ENCODE measurements at places on chromosomes 3 and 15. TPM values are rescaled to one million over a fixed set of nuclear protein-coding genes. Genes with fewer than 3 reads are reported as not detected.
A peak's percentile ranks its signal among the peaks of the same experiment; 100 is the strongest.

- no peak for DNase-seq
Measured at GRCh38 chr3:190319660-190320059, 2.6 kb downstream of the CLDN1 start.

DNA sequence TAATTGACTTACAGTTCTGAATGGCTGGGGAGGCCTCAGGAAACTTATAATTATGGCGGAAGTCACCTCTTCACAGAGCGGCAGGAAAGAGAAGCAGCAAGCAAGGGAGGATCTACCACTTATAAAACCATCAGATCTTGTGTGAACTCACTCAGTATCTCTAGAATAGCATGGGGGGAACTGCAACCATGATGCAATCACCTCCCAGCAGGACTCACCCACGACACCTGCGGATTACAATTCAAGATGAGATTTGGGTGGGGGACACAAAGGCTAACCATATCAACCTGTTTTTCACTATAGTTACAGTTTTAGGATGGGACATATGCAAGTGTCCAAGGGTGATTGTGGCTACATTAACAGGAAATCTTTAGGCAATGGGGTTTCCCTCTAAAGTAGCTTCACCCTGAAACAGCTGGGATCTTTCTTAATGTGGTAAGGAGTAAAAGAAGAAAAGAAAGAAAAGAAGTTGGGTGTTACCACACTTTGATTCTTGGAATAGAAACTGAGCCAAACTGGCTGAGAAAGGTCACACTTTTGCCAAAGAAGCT, 453.8 kb downstream of the OTOL1 start:
- no peak for DNase-seq

DNA sequence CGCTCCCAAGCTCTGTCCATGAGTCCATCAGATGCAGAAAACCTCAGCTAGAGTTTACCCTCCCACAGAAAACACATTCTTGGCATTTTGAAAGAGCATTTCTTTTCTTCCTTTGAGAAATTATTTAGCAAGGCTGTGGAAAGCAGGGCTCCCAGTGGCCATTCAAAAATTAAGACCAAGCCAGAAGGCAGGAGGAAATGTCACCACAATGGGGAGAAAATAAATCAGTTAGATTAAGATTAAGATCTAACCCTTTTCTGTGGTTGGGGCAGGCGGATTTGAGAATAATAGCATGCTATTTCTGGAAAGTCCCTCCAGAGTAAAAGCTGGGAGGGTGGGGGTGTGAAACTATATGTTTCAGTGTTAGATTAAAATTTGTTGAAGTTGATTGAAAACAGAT, 20.2 kb downstream of the LRIG1 start:
- DNase-seq: no peak

DNA sequence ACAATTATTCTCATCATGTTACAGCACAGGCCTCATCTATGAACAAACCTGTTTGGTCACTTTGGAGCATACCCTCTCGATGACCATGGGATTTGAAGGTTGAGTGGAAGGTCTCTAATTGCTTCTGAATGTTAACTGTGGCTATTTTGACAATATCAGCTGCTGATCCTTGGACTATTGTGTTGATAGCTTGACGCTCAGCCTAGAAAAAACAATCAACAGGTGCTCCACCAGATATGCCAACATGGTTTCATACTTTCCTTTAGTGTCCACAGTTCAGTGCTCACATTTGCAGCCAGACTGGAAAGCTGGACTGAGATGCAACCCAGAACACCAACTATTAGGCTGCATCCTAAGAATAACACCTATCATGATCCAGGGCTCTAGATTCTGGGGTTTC, 109.7 kb downstream of the POLQ start:
- DNase-seq: no peak

- no peak for DNase-seq
Measured at GRCh38 chr3:152419748-152420147, 151.0 kb downstream of the MBNL1 start.

GRCh38 chr3:9617056-9617455, 32.2 kb upstream of the MTMR14 start:
- DNase-seq: no peak

DNA sequence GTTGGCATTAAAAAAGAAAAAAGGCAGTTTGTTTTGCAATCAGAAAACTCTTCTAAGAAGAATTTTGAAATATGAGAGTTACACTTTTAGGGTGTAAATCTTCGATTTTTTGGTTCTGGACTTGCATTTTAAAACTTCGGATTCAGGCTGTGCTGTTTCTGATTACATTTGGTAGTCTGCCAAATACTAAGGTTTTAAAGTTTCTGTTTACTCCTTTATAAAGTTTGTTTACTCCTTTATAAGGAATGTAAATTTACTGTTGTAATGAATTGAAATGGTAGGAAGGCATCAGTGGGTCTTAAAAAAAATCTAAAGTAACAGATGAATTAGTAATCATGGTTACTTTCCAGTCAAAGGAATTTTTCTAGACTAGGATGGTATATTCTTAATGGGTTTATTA, 14.1 kb downstream of the FXR1 start:
- DNase-seq: no peak

DNA sequence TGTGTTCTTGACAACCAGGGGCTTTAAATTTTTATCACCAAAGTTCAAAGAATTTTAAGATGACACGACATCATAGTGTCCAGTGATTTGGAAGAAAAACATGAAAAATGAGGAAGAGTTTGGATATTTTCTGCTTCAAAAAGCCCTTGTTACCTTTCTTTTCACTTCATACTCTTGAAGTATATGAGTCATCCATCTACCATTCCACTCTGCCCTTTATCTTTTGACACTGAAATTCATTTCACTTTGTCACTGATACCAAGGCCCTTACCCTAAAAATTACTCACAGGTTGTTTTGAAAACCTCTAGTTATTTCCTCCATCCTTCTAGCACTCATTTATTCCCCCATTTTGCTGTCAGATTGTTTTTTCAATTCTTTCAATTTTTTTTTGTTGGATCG, 42.7 kb downstream of the OR5H15 start:
- DNase-seq: no peak

DNA sequence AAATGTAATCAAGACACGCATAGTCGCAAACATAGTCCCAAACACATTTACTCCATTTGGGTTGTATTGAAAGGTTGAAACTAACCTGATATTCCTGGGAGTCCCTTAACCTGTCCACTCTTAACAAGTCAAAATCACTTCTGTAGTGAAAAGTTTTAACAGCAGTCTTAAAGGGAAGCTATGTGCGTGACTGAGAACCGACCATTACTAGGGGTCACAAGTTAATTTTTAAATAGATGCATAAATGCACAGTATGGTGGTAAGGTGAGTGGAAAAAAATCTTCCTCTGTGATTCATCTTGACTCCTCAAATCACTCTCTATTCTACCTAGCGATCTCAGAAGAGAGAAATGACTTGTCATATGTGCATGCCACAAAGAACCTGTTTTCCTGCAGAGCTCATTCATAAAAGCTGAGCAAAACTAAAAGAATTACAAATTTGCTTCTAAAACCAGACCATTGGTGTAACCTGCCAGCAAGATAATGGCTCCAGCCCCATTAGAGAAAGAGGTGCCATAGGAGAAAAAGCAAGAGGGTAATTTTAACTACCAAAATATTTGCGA, 4.8 kb downstream of the GPR15 start:
- DNase-seq: no peak

GRCh38 chr3:147267434-147267833, 138.9 kb downstream of the ZIC4 start:
- no peak for DNase-seq

GRCh38 chr15:71338265-71338664, 223.0 kb downstream of the THSD4 start:
- DNase-seq: no peak

- no peak for DNase-seq
Measured at GRCh38 chr3:108201258-108201657, 21.0 kb downstream of the IFT57 start.

DNA sequence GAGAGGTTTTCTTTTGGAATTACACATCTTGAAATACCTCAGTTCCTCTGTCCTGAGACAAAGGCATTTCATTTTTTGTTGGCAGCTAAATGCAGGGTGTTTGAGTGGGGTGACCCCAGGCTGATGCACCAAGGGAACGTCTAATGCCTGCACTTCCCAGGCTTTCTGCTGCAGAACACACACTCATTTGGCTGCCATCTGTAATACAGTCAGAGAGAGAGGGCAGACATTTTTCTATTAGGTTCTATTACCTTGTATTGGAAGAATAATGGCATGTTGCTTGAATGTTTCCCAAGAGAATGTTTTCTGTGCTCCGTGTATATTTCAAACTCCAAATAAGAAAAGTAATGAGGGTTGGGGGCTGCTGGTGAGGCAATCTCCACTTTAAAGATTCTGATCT, 87.1 kb downstream of the PTPRG start:
- DNase-seq: peak; percentile 17

DNA sequence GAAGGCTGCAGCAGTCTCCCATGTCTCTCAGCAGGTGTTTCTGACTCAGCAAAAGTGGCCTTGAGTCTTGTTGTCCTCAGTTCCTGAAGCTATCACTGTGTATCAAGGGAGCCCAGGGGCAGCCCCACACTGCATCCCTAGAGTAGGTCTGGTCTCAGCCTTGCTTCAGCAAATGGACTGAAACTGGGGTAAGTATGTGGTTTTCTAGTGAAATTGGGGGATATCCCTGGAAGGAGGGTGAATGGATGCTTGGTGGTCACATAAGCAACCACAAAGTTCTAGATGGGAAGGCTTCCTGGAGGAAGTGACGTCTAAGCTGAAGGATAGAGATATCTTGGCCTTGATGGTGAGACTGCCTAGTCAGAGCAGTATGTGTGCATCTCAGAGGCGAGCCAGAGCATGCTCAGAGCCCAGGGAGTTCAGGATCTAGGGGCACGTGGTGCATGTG, 38.4 kb downstream of the TMEM158 start:
- no peak for DNase-seq

DNA sequence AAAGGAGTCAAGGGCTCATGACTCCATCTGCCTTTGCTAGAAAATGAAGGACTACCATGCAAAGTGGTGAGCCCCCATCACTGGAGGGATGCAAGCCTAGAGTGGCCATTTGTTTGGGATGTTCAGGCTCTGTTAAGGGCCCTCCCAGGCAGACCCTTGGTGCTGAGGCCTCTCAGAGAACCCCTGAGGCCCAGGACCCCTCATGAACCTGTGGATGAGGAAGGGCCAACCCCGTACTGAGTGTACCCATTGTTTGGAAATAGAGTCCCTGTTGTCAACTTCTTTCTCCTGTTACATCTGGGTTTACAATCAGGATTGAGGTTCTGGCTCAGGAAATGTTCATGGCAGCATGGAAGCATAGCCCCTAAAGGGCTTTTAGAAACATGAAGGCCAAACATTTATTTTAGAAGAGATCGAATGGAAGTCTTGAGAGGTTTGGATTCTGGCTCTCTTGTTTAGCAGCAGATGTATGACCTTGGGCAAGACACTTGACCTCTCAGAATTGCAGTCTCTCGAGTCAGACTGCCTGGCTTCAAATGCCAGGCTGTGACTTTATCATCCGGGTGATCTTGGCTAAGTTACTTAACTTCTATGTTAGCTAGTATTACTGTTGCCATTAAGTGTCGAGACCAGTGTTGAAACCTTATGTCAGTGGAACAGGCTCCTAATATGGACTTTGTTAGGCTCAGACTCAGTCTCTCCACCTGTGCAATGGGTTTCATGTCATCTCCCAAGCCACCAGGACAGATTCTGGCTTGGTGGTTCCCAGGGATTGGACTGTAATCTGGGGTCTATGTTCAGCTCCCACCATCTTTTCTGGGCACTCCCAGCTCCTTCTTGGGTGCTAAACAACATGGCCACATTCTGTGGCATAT, 12.4 kb downstream of the ITGA11 start:
- no peak for DNase-seq

- no peak for DNase-seq
Measured at GRCh38 chr15:36860792-36861191, 239.6 kb downstream of the MEIS2 start.

DNA sequence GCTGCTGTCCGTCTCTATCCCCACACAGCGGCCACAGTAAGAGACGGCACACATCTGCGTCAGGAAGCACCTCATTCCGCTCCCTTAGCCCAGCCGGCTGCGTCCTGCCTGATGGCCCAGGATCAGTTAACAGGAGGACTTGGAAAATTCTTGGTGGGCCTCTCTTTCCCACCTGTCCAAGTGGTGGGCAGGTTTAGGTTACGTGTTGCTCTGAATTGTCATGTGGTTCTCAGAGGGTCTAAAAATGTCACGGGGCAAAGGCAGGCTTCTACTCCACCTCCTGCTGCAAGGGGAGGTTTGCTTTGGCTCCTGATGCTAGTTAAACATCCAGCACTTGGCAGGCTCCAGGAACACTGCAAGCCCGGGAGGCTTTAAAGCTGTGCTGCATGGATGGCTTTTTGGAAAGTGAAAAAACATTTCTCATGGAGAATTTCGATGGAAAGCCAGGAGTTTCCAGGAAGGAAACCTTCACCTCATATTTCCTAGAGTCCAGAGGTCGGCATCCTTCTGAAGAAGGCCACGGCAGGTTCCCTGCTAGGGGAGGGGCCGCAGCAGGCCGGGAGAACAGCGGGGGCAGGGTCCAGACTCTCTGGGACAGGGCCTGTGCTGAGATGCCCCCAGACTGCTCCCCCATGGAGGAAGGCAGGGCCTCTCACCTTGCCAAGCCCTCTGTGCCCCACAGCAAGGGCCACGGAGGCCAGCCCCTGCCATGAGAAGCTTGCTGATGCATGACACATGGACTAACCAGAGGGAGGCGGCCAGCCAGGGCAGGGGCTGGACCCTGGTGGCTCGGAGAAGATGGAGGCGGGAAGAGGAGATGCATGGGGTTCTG, 10.8 kb downstream of the CTSH start:
- peak; percentile 97 for DNase-seq

DNA sequence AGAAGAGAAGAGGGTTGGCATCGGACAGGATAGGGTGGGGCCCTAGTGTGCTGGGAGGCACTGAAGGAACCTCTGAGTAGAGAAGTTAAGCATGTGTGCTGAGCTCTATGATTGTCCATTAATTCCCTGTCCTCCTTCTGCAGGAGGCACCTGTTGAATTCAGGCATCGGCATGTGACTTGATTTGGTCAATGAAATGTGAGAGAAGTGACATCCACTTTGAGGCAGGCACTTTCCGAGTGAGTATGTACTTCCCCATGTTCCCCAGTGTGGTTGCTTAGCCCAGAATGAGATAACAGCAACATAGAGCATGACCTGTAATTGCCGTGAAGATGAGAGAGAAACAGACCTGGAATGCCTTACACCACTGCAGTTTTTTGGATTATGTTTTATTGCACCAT, 224.8 kb downstream of the RPLP1 start:
- peak; percentile 29 for DNase-seq

- DNase-seq: peak; percentile 60
Measured at GRCh38 chr15:88661761-88662556, 23.1 kb downstream of the ISG20 start.

PAQR5 gene
- 0.13 TPM for total RNA-seq

PTPN9 gene
- 17.7 TPM for total RNA-seq

CYP1A2 gene
- not detected for total RNA-seq

FETUB gene
- total RNA-seq: 0.04 TPM

PATL2 gene
- total RNA-seq: 0.66 TPM

TMEM212 gene
- 0.09 TPM for total RNA-seq

SNRPN gene
- 194 TPM for total RNA-seq

SNX22 gene
- total RNA-seq: 0.49 TPM

VIPR1 gene
- 1.2 TPM for total RNA-seq

INKA1 gene
- 13.2 TPM for total RNA-seq

ITIH1 gene
- 0.22 TPM for total RNA-seq

Data from muscle of leg (tissue), 16 donors.